ENCODE measurements at places on chromosomes 7 and 10.

DNA sequence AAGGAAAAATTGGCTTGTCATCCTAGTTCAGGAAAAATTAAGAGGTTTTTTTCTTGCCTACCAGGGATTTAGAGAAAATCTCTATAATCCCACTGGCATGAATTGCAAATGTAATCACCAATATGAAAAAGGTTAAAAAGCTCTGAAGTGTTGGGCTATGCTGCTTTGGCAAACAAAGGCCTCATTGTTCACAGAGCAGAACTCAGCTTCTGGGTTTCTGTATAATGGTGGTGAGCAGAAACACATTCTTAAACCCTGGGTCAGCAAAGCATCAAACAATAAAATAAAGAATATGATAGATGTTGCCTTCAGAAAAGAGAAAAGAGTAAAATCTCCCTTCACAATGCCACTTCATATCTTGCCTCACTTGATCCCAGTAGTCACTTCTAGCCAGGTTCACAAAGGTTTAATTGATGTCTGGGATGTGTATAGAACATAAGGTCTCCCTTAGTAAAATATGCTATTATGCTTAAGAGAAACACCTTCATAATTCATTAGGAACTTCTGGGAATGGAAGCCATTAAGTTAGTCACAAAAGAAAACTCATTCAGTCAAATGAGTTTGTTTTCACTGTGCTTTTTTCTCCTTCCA, 1255.5 kb upstream of the PHF14 start:
- no peak for DNase-seq

DNA sequence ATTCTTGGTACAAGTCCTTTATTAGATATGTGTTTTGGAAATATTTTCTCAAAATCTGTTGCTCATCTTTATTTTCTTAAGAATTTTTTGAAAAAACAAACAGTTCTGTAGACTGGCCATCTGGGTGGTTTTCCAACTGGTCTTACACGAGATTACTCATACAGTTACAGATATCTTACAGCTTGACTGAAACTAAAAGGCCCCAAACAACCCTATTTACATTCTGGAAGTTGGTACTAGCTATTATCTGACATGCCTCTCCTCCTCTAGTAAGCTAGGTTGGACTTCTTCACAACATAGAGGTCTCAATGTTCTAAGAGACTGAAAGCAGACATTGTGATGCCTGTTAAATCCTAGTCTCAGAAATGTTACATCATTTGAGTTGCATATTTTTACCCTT, 52.0 kb downstream of the ZNF22 start:
- no peak for DNase-seq

DNA sequence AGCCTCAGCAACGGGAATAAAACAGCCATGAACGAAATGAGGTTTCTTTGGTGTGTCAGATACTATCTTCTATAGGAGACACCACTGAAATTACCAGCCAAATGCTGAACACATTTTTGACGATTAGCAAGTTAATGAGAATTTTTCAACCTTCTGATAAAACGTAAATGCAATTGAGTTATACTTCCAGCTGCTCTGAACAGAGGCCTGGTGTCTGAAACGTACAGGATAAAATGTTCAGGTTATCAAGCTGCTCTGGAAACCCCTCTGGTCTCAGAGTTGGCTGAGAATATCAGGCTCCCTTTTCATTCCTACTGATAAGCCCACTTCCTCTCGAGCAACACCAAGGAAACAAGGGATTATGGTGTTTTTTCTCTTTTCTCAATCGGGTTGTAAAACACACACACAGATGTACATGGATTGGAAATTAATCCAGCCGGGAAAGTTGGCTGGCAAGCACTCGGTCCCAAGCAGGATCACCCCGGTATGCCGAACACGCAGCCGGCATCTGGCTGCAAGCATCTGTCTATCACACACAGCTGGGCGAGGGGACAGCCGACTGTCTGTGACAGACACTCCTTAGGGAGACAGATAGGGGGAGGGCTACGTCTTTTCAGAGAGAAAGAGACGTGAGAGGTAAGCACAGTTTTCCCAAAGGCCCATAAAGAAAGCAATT, 171.8 kb downstream of the PRKAG2 start:
- no peak for DNase-seq

DNA sequence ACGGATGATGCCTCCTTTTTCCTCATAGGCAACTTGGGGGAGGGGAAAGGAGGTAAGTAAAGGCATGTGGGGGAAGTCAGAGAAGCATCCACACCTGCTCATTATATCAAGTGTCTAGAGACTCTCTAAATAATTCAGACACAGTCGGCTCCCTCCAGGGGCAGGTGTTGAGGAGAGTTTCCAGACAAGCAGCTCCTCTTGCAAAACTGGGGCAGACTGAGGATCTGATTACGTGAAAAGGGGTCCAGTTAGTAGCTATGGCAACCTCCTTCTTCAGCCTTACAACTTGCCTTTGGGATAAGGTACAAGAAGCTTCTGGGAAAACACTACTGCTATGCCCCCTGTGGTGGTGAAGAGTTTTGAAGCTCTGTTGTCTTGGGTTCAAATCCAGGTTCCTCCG, 39.0 kb upstream of the SORBS1 start:
- DNase-seq = no peak

DNA sequence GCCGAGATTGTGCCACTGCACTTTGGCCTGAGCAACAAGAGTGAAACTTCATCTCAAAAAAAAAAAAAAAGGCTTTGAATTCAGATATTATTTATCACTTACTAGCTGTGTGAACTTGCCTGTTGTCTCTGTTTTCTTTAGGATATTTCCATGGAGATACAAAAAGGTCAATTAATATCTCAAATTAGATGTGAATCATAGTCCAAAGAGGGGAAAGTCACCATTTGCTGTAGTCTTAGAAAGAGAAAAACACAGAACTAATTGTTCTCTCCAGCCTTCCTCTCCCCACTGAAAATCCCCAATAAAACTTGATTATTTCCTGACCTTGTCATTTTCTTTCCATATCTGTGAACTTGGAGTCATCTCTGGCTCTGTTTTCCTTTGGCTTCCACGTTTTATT, 21.2 kb downstream of the HEPACAM2 start:
- DNase-seq = no peak

- DNase-seq = no peak
These were observed 192.6 kb upstream of the FRMD4A start for GRCh38 chr10:14523286-14523685.

DNA sequence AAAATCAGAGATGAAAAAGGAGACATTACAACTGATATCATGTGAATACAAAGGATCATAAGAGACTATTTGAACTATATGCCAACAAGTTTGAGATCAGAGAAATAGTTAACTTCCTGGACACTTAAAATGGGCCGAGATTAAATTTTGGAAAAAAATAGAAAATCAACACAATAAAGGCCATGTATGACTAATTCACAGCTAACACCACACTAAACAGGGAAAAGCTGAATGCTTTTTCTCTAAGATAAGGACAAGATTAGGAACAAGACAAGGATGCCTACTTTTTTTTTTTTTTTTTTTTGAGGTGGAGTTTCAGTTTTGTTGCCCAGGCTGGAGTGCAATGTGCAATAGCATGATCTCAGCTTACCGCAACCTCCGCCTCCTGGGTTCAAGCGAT, 151.4 kb upstream of the MAGI2 start:
- DNase-seq = no peak

DNA sequence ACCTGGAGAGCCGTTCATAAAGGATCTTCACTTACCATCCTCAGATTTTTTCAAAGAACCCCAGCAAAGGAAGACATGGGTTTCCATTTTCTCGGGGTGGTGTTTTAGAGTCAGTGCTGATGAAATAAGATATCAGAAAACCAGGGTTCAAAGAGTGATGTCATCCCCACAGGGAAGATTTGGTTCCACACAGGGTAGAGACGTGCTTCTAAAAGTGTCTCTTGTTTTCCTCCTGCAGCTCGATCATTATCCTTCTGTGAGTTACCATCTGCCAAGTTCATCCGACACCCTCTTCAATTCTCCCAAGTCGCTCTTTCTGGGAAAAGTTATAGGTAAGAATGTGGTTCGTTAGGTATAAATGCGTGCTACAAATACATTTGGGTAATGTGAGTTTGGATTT, 323.8 kb upstream of the C7orf33 start:
- no peak for DNase-seq

- no peak for DNase-seq
These were observed 21.8 kb downstream of the ELFN1 start for GRCh38 chr7:1691601-1692514.

GRCh38 chr7:101094791-101095375, 9.6 kb downstream of the TRIM56 start:
- peak; percentile 68 for DNase-seq

DNA sequence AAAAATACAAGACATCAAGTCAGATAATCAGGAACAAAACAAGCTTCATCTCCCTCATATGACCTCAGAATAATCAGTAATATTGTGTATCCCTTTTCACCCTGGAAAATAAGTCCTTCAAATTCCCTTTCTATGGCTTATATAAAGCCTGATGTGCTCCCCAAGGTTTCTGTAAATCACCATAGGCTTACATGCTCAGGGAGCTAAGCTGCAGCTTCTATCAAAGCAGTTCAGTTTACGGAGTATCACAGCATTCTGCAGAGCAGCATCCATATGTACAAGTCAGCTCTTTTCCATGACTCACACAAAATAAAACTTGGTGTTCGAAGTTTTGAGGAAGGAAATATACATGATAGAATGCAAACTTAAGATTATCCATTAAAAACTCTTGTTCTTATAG, 225.6 kb downstream of the LRRTM3 start:
- no peak for DNase-seq

GRCh38 chr7:104096683-104097082, 107.2 kb upstream of the RELN start:
- DNase-seq = no peak

GRCh38 chr7:154720016-154720415, 282.9 kb downstream of the PAXIP1 start:
- DNase-seq = no peak

DNA sequence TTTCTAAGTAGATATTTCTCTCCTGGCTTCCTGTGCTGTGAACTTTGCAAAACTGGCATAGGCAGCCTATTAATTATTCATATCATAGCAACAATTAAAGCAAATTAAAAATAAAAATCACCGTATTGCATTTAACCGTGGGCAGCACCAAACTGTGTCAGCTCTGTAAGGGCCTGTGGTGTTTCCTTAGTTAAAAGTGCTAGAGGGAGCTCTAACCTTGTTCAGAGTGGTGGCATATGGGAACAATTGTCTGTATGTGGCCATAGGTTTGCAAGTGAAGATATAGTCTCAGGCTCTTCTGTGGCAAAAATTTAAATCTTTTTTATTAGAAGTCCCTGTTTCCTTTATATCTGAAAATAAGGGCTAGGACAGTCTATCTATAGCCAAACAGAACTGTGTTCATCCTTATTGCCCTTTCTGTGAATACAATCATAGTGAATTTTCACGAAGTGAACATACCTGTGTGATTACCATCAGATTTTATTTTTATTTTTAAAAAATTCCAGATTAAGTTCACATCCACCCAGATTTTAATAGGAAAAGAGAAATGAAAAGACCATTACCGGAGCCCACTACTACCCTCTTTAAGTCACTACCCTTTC, 92.6 kb downstream of the POLL start:
- peak; percentile 3 for DNase-seq

DNA sequence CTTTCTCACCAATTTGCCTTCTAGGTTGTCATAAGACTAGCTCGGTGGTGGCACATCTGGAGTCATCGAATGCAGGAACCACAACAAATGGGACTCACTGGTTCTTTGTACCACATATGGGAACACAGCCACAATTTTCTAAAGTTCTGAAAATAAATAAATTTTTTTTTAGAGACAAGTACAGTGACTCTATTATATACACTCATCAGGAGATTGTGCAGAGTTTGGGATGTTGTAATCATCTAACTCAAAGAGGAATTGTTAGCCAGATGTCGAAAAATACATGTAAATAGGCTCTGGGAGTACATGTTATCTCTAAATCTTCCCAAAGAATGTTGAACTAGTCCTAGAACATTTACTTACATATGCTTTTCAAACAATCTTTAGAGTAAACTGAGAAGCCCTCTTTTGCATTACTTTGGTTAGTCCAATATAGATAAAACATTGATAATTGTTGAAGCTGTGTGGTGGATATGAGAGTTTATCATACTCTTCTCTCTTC, 19.6 kb upstream of the SEPTIN7 start:
- DNase-seq = no peak

DNA sequence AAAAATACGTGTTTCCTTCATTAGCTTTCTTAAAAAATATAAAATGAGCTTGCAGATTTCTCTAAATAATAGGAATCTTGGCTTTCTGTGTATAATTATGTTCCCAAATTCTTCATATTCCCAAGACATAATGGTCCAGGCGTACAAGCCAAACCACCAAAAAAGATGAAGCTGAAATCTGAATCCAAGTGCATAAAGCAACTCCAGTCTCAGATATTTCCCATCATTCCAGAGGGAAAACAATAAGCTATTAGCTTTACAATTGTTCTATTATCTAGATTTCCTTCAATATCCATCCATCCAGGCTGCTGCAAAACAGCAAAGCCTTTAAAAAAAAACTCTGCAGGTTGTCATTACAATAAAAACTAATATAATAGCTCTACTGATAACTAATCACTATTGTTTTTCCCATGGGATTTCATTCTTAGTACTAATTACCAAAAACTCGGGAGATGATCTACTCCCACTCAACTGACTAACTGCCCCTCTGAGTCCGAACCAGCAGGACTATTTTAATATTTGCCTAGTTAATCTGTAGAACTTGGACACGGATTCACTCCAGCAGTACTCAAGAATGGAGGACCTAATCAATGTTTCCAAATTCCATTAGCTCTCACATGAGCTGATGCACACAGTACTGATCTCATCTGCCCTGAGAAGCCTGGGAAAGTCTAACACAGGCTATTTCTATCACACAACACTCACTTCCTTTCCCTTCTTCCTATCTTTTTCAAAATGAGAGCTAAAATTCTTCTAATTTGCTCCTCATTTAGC, 108.9 kb upstream of the ASAH2 start:
- no peak for DNase-seq

DNA sequence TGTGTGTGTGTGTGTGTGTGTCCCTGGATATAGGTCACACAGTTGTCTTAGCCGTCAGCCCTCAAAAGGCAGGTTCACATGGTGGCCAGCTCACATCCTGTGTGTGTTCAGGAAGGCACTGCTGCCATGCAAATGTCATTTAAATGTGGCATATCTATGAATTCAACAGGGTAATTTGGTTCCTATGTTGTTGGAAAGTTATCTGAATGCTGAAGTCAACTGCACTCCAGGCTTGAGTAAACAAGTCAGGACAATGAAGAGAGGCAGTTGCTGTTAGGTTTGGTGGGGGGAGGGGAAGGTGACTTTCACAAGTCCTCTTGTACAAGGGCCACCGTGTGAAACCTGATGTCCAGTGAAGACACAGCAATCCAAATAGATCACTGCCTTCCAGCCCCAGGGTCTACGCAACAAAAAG, 61.1 kb downstream of the PTPRE start:
- no peak for DNase-seq

GRCh38 chr7:152862006-152862405, 102.5 kb downstream of the ACTR3B start:
- peak; percentile 44 for DNase-seq

All from suppressor macrophage treated with lipopolysaccharide for 4 hours (primary cell).